ENCODE measurements at places on chromosomes 11 and 22. TPM values are rescaled to one million over a fixed set of nuclear protein-coding genes. Genes with fewer than 3 reads are reported as not detected.

Gene UNC93B1
- 8.8 TPM for total RNA-seq

DNA sequence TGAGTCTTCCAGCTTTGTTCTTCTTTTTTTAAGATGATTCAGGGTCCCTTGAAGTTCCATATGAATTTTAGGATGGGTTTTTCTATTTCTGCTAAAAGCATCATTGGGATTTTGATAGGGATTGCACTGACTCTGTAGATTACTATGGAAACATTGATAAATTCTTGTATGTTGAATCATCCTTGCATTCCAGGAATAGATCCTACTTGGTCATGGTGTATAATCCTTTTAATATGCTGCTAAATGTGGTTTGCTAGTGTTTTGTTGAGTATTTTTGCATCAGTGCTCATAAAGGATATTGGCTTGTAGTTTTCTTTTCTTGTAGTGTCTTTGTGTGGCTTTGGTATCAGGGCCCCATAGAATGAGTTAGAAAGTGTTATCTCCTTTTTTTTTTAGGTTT is 34.9 kb upstream of the PHOX2A start:
- no peak for DNase-seq

GRCh38 chr11:68146704-68147474 is 25.7 kb upstream of the CHKA start:
- DNase-seq = peak; percentile 97

GRCh38 chr11:27171376-27171958 is 130.9 kb downstream of the BBOX1 start:
- no peak for DNase-seq

GRCh38 chr22:40330086-40330485 is 16.2 kb upstream of the ADSL start:
- no peak for DNase-seq

GRCh38 chr11:124612045-124612444 is 817 bp downstream of the PANX3 start:
- no peak for DNase-seq

GRCh38 chr11:76269247-76269646 is 62.9 kb upstream of the WNT11 start:
- DNase-seq = no peak

Measured in HepG2 (cell line).